Stimulated activated CD4-positive, alpha-beta T cell treated with anti-CD3 and anti-CD28 coated beads, Interleukin-15, amount 100 ng/mL, for 1 hour (primary cell): ENCODE measurements at places on chromosomes 4 and X.

- no peak for DNase-seq
Measured at GRCh38 chr4:151934766-151935165, 174.0 kb upstream of the GATB start.

GRCh38 chr4:133972586-133972985 is 229.0 kb downstream of the PABPC4L start:
- DNase-seq, result no peak

DNA sequence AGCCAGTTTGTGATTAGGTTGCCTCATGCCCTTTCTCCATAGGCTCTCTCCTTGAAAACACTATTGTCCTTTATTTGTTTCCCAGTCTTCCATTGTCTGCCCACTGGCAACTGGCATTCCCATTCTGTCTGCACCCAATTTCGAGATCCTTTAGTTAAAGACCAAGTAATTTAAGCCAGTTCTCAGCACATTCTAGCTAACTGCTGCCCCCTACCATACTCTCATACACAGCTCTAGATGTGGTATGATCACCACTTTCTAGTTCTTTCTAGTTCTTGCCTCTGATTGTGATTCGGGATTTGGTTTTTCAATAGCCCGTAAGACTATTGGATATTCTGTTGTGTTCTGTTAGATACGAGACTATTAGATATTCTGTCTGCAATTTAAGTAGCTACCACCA is 135.8 kb upstream of the TRPC5 start:
- DNase-seq, result no peak

DNA sequence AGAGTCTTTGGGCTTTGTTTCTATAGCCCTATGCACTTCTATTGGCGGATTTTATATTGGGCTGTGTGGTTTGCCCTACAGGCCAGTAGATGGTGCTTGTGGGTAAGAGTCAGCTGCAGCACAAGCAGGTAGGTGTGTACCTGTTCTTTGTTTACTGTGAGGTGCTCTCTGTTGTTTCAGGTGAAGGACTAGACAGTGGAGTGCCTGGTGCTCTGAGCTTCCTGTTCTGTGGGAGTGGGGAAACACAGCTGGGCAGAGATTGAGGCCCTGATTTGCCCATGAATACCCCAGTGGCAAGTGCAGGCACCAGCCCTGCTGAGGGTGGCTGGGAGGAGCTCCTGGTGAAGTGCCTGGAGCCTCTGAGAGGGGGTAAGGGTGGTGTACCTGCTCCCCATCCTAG is 26.3 kb upstream of the UCP1 start:
- no peak for DNase-seq

DNA sequence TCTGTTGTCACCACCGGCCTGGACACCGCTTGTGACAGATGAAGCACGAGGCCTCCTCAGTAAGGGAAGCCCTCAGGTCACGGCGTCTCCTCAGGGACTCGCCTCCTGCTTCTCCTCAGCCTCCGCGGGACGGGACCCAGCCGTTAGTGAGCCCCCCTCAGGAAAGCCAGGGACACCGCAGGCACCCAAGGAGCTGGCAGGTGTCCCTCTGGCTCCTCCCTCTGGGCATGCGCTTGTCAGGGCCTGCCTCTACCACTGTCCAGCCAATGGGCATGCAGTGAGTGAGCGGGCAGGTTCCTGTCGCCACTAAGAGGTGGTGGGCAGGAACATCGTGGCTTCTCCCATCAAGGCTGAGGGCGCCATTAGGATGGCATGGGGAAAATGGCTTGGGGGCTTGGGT is 23.5 kb upstream of the CT55 start:
- no peak for DNase-seq

- no peak for DNase-seq
Measured at GRCh38 chr4:139921429-139922184, 232.4 kb downstream of the MAML3 start.

DNA sequence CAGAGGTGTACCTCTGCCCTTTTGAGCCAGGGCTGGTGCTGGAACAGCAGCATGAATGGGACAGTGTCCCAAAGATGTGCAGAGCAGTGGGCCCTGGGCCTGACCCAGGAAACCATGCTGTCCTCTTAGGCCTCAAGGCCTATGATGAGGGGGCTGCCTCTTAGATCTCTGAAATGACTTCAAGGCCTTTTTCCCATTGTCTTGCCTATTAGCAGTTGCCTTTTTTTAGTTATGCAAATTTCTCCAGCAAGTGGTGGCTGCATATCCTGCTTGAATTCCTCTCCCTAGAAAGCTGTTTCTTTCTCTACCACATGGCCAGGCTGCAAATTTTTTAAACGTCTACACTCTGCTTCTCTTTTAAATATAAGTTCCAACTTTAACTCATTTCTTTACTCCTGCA is 160.3 kb downstream of the CFAP299 start:
- no peak for DNase-seq

- DNase-seq, result no peak
Measured at GRCh38 chrX:39675619-39676018, 422.1 kb downstream of the BCOR start.

GRCh38 chr4:76856243-76857073 is 41.5 kb downstream of the SOWAHB start:
- no peak for DNase-seq

- no peak for DNase-seq
Measured at GRCh38 chr4:112861691-112862674, 187.5 kb upstream of the ANK2 start.

GRCh38 chrX:48698306-48698705 is 1.8 kb downstream of the SUV39H1 start:
- DNase-seq, result no peak

DNA sequence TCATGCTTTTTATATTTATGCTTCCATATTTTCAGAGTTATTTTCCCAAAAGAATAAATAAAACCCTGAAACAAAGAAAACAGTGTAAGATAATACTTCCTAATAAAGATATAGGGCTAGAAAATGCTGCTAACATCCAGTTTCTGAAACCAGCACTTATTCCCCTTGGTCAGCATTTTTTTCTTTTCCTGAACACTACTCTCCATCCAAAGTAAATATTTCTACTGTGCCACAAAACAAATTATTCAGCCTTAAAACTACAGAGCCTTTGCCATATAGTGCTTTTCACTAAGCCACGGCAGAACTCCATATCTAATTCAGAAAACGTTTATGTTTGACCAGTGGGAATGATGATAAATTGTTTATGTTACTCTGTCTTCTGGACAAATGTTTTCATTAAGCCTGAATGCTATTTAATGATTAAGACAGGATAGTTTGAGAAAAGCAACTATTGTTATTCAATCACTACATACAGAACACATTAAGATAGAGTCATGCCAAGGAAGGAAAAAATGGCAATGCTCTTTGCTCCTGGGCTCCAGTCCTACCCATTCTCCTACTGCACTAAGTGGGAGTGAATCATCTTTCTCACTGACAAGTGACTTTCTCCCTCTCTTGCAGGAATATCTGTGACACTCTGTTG is 723.9 kb downstream of the FAT4 start:
- no peak for DNase-seq

- no peak for DNase-seq
Measured at GRCh38 chrX:154827194-154828015, 7.1 kb downstream of the SMIM9 start.

DNA sequence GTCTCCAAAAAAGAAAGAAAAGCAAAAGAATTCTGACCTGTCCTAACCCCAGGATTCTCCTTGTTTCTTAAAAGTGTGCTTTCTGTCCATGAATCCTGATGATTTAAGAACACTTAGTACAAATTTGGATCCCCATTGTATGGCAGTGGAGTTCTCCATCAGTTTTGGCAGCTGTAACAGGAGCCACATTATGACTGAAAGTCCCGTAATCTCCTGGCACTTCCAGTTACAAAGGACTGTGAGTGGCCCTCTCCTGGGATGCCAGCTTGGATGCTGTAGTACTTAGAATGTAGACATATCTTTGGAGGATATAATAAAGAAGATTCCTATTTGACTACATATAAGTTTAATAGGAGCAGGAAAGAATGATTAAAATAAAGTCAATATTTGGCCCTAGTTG is 20.6 kb downstream of the AP1AR start:
- no peak for DNase-seq

GRCh38 chr4:126396703-126397102 is 1081.9 kb downstream of the FAT4 start:
- DNase-seq, result no peak
